ENCODE measurements at places on chromosomes 11 and 22.

DNA sequence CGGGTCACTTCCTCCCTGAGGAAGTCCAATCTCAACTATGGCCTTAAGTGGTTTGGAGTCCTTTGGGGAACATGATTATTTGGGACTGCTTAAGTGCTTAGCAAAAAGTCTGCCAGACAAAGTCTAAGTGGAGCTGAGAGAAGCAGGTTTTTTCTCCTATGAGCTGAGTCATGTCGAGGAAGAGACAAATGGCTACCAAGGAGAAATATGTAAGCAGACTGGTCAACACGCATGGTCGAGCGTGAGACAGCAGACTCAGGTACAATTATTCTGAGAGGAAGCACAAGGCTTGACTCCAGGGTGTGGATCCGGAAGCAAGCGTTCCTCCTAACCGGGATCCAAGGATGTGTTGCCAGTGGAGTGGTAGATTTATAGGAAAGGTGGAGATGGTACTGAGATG lies 30.6 kb downstream of the UBASH3B start:
- DNase-seq: no peak

DNA sequence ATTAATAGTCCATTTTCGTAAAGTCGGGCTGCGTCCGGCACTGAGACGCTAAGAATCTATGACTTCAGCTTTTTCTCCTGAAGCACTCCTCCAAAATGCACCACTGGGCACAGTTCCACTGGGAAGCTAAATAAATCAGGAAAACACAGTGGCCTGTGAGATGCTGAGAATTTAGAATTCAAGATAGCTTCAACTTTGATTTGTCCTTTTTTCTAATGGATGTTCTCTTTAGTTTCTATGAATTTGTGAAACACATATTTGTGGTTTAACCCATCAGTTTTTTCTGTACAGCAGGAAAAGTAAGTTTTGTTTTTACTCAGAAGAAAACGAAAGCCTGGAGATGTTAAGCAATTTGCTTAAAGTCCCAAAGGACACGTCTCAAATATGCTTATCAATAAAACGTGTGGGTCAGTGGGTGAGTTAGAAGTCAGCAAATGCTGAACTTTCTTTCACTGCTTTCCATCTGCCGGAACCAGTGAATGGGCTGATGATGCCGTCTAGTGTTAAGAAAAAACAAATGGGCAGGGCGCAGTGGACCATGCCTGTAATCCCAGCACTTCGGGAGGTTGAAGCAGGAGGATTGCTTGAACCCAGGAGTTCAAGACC lies 40.7 kb upstream of the CLMP start:
- no peak for DNase-seq

DNA sequence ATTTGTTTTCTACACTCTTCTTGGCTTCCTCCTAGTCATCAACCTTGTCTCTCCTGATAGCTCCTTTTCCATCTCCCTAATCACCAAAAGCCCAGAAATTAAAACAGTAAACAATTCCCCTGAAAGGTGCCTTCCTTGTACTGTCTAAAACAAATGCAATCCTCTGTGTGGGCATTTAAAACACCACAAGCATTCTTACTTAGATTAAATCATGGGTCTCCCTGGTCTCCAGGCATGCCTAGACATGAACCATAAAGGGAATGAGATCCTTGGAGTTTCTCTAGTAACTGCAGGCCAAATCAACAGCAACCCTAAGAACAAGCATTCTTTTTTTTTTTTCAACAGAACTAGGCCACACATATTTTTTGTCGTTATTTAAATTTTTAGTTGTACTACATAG lies 1.9 kb downstream of the BTG4 start:
- DNase-seq: no peak

DNA sequence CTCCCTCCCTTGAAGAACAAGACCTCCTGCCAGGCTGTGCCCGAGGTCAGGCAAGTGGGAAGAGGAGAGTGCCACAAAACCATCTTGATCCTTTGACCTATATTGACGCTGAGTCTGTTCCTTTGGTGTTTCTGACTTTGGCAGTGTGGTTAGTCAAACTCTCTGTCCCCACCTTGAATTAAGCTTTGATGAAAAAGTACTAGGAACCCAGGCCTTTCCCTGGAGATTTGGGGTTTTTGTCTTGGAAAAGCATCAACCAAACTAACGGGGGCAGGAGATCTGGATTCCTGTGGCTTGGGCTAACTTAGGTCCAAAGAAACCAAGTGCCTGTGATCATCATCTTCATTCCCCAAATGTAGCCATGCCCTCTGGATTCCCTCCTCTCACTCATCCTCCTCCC lies 40.4 kb downstream of the ARFGAP2 start:
- DNase-seq: no peak

GRCh38 chr11:106076171-106076918 lies 802 bp downstream of the KBTBD3 start:
- no peak for DNase-seq

DNA sequence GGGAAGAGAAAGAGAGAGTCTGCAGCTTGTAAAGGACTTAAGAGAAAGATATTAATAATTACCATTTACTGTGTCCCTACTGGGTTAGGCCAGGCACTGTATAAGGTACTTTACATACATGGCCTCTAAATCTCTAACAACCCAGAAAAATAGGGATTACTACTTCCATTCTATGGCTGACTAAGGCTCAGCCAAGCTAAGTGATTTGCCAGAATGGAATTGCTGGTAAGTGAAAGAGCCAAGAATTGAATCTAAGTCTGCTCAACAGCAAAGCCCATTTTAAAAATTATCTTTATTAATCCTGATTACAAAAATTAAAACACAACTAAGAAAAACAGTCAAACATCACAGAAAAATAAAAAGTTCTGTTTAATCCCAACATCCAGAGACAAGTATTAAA lies 21.4 kb downstream of the XRRA1 start:
- no peak for DNase-seq

- no peak for DNase-seq
Measured at GRCh38 chr22:29255064-29255621, 12.6 kb downstream of the RHBDD3 start.

GRCh38 chr11:35632301-35632700 lies 14.0 kb downstream of the FJX1 start:
- DNase-seq: no peak

DNA sequence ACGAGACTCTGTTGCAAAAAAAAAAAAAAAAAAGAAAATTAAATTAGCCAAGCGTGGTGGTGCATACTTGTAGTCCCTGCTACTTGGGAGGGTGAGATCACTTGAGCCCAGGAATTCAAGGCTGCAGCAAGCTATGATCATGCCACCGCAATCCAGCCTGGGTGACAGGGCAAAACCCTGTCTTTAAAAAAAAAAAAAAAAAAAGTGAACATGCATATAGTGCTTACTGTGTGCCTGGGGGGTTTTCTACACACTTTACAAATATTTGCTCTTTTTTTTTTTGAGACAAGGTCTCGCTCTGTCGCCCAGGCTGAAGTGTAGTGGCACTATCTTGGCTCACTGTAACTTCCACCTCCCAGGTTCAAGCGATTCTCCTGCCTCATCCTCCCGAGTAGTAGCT lies 12.9 kb downstream of the TPST2 start:
- DNase-seq: no peak

- no peak for DNase-seq
Measured at GRCh38 chr11:17822401-17822781, 87.8 kb downstream of the KCNC1 start.

GRCh38 chr11:34910817-34911216 lies 5.4 kb downstream of the APIP start:
- no peak for DNase-seq

DNA sequence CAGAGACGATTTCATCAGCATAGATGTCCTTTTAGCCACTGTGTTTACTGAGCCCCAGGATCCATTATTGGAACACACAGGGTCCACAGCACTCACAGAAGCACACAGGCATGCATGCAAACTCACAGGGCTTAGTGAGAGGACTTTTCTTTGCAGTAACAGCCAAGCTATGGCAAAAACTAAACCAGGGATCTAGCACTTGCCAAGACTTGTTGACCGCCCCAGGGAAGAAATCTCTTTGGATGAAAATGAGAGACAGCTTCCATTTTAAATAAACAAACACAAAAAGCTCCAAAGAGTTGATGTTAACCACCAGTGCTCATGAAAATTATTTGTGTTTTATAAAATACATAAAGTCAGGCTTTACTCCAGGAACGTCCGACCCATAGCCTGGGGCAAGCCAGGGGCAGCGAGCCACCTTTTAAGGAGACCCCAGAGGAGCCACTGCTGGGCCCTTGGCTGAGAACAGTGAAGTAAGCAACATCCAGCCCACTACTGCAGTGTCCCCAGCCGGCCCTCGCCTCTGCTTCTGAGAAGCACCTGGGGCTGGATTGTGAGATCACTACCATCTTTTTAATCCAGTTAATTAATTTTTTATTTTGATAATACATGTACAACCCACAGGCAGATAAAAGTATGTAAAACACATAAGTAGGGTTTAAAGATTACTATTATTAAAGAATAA lies 22.0 kb upstream of the TFIP11 start:
- DNase-seq: no peak

GRCh38 chr11:30538251-30538650 lies 47.9 kb downstream of the MPPED2 start:
- DNase-seq: no peak

- DNase-seq: no peak
Measured at GRCh38 chr22:47681411-47682165, 919.1 kb downstream of the TBC1D22A start.

- DNase-seq: no peak
Measured at GRCh38 chr22:41996826-41997225, 1.8 kb upstream of the WBP2NL start.

DNA sequence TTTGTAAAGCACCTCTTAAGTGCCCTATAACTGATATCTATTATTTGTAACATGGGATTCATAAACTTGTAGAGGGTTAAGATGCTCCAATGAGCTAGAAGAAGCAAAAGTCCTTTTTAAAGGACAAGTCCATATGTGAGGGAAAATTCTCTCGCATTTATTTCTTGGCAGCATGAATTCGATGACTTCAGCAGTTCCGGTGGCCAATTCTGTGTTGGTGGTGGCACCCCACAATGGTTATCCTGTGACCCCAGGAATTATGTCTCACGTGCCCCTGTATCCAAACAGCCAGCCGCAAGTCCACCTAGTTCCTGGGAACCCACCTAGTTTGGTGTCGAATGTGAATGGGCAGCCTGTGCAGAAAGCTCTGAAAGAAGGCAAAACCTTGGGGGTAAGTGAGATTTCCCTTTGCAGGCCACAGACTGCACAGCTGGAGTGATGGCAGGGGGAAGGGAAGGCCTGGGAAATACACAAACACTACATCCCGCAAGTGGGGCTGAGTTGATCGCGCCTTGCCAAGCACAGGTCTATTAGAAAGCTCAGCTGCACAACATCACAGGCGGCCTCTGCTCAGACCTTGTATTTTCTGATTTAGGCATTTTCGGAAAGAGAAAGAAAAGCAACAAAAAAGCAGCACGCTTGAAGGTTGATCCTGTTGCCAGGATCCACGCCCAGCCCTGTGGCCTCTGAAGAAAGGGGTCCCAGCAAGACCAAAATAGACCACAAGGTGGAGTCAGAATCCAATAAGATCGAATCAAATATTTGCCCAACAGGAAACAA lies 1.5 kb downstream of the MS4A8 start:
- no peak for DNase-seq

GRCh38 chr11:9265211-9266131 lies at the start of gene DENND5A:
TSS of gene DENND5A (minus strand) at chr11:9265350. CDS start at chr11:9265069, 281 bp downstream.
- DNase-seq: peak; percentile 35

DNA sequence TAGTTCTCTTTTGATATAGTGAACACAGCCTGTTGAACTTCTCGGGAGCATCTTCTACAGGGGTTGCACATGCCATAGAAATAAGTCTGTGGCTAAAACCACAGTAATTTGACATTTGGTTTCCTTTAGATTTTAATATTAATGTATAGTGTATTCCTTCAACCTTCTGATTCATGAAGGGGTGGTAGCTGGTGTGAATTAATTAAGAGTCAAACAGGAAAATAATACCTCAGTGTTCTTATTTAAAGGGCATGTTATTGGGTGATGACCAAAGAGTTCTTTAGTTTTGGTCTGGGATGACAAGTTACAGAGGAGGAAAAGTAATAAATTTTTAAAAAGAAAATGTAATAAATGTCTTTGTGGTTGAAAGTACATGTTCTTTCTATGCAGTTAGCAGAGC lies 86.8 kb downstream of the PDHX start:
- DNase-seq: no peak

DNA sequence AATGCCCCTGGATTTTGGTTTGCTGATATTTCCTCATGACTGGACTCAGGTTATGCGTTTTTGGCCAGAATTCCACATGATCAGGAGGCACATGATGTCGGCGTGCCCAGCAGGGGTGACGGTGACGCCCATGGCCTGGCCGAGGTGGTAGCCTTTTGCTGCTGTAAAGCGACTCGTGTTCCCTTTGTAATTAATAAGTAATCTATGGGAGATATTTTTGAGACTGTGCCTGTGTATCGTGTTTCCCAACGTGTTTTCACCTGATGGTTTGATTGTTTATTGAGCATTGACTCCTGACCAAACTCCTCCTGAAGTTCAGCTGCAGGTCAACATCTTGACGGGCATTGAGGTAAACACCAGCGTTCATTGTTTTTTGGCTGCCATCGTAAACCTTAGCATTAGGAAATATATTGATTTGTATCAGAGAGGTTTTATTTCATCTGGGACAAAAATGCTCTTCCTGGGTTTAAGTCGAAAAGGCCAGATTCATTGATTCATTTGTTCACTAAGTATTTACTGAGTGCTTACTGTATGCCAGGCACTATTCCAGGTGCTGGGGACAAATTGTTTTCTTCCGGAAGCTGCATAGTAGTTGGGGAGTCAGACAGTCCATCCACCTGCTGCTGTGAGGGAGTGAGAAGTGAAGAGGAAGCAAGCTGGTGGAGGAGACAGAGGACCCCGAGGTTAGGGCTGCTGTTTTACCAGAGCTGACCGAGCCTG lies 23.6 kb downstream of the DCPS start:
- no peak for DNase-seq

- DNase-seq: no peak
Measured at GRCh38 chr22:40462195-40462984, 92.0 kb downstream of the SGSM3 start.

DNA sequence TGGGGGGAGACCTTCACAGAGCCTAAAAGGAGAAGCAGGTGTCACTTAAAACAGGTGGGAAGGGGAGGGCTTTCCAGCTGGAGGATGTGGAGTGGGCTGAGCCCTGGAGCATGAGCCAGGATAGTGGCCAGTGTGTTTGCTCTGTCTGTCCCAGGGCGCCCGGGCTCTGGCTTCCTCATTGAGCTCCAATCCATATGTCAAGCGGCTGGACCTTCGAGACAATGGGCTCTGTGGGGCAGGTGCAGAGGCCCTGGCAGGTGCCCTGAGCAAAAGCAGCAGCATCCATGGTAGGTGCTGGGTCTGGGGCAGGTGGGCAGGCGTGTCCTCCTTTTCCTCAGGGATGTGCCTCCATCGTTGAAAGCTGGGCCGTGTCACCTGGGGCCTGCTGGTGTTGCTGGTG lies 2.0 kb downstream of the LRRC74B start:
- DNase-seq: no peak

GRCh38 chr22:23137468-23137867 lies 4.3 kb downstream of the RSPH14 start:
- no peak for DNase-seq

Data from stimulated activated CD8-positive, alpha-beta memory T cell treated with anti-CD3 and anti-CD28 coated beads, Interleukin-2, amount 100 ng/mL, for 1 hour (primary cell).